ENCODE measurements at places on chromosomes 6 and 20. TPM values are rescaled to one million over a fixed set of nuclear protein-coding genes. Genes with fewer than 3 reads are reported as not detected.

The COL12A1 gene
- total RNA-seq: 5.5 TPM

The CRISP2 gene
- not detected for total RNA-seq

The BMP5 gene
- not detected for total RNA-seq

The ADGRF1 gene
- total RNA-seq: not detected

The PNISR gene
- 28.0 TPM for total RNA-seq

The C2 gene
- total RNA-seq: 0.15 TPM

The KIF13A gene
- 20.1 TPM for total RNA-seq

The STMN3 gene
- 6.7 TPM for total RNA-seq

The JAG1 gene
- total RNA-seq: 54.7 TPM

The APOBEC2 gene
- total RNA-seq: not detected

The PNPLA1 gene
- not detected for total RNA-seq

The LAMA5 gene
- total RNA-seq: 408 TPM

The HLA-DOA gene
- total RNA-seq: 0.50 TPM

The ROMO1 gene
- total RNA-seq: 326 TPM

The PRRT1 gene
- total RNA-seq: 0.74 TPM

The LRFN2 gene
- total RNA-seq: not detected

The ITCH gene
- total RNA-seq: 35.8 TPM

The TGM3 gene
- 0.05 TPM for total RNA-seq

The CLVS2 gene
- total RNA-seq: not detected

The NT5DC1 gene
- 22.3 TPM for total RNA-seq

The PMEPA1 gene
- 365 TPM for total RNA-seq

The SEL1L2 gene
- not detected for total RNA-seq

The SLC22A16 gene
- not detected for total RNA-seq

The FAXC gene
- total RNA-seq: 5.1 TPM

The SLC13A3 gene
- total RNA-seq: 0.13 TPM

The PDYN gene
- total RNA-seq: 0.06 TPM

The KIZ gene
- total RNA-seq: 4.8 TPM

The CPNE1 gene
- 226 TPM for total RNA-seq

The SLC35D3 gene
- total RNA-seq: 0.07 TPM

The FNDC11 gene
- total RNA-seq: 0.19 TPM

The PREX1 gene
- total RNA-seq: 12.1 TPM

The MOG gene
- not detected for total RNA-seq

The VNN1 gene
- 0.06 TPM for total RNA-seq

Data from A549 treated with RU486 at 1 μM for 4 hours (cell line).